ENCODE measurements at places on chromosomes 1 and 21.

DNA sequence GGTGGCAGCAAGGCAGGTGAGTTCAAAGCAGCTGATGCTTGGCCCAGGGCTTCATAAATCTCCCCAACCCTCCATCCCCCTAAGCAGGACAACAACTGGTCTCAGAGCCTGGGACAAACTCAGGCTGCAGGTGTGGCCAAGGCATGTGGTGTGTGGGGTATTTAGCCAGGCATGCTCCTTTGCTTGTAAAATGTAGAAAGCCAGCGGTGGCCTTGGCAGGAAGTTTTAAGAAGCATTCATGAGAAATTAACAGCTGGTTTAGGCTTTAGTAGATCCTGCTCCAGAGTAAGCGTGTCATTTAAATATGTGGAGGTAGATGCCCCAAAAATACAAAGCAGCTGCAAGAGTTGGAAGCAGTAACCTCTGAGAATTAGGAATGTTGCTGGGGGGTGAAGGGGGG is 44.8 kb downstream of the NTPCR start:
- no peak for DNase-seq

GRCh38 chr21:31713973-31714740 is 17.8 kb downstream of the SCAF4 start:
- no peak for DNase-seq

GRCh38 chr1:84497631-84498275 is 8.4 kb upstream of the SPATA1 start:
- DNase-seq: no peak

DNA sequence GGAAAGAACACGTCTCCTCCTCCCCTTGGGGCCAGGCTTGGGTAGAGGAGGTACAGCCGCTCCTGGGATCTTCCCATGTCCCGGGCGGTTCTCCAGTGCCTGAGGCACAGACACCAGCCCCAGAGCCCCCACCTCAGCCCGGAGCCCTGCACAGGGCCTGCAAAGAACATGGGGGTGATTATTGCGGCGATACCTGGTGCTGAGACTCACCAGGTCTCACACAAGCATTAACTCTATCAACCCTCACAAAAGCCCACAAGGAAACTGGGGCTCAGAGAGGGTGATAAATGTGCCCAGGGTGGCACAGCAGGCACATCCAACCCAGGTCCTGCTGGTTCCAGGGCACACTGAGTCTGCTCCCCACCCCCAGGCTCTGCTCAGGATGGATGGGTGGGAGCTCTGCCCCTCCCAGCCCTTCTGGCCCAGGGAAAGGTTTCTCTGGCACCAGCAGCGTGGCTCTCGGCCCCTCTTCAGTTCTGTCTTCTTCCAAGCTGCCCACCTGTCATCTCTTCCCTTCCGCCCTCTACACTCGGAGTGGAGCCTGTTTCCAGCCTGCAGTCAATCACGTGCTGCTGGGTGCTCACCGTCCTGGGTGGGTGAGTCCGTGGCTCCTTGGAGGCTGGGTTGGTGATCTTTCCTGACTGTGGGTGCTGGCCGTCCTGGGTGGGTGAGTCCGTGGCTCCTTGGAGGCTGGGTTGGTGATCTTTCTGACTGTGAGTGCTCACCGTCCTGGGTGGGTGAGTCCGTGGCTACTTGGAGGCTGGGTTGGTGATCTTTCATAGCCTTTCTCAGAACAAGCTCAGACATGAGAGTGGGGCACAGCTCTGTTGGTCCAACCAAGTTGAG is 53.6 kb upstream of the AJAP1 start:
- no peak for DNase-seq

GRCh38 chr1:212518188-212519054 is 85.7 kb downstream of the NENF start:
- no peak for DNase-seq

DNA sequence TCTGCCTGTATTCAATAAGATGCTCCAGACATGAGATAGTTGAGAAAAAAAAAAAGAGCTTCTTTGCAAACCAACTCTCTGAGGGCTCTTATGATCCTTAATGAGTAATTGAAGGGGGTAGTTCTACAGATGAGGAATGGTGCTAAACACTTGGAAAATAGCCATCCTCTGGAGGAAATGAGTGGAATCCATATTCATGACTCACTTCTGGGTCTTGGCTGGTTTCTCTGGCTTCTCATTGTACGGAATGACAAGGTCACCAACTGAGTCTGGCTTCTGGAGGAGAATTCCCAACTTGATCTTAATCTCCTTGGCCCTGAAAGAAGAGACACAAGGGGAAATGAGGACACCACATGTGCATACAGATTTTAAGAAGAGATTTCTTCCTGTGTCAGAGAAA is 34.7 kb downstream of the RGS5 start:
- DNase-seq: no peak

DNA sequence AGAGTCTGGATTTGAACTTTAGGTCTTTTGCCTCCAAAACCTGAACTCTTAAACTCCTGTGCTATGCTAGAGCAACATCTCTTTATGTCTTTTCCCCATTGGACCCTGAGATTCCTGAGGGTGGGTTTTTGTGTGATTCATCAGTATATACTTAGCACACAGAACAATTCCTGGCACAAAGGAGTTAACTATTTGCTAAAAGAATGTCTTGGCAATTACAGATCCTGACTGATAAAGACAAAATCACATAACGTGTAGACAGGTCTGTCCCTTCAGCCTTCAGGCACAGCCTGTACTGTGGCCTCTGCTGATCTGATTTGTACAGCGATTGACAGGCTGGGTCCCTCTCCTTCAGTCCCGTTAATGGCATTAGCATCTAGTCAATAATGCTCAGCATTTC is 162.4 kb upstream of the BEND5 start:
- no peak for DNase-seq

- DNase-seq: no peak
These were observed 143.3 kb upstream of the JUN start for GRCh38 chr1:58927041-58927721.

- DNase-seq: no peak
These were observed 94.0 kb downstream of the LRRC7 start for GRCh38 chr1:69661686-69662085.

GRCh38 chr1:86712088-86712860 is 7.9 kb downstream of the SH3GLB1 start:
- DNase-seq: no peak

DNA sequence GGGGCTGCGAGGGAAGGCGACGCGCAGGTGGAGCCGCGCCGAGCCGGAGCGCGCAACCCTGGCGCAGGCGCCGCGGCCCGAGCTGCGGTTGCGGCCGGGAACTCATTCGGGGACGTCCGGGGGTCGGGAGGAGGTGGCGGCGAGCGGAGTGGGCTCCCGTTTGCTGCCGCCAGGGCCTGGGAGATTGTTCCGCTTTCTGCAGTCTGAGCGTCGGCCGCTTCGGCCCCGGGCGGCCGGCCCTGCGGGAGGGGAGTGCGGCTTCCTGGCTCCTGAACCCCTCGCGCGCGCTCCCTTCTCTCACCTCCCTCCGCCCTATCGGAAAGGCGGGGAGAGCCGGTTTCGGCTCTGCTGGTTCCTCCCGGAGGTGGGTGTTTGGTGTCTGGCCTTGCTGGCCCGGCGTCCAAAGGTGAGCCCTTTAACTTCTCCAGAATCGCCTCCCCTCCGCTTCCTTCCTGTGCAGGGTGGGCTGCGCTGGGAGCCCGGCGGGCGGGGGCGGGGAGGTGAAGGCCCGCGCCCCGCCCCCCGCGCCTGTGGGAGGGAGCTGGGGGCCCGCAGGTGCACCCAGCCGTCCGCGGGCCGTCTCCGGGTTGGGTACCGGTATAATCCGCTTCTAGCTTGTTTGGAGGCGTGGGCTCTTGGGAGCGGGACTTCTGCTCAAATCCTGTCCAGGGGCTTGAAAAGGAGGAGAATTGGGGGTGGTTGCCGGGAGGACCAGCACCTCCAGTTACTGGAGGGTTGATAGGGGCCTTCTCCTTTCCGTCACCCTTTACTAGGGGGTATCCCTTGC is 683 bp downstream of the LRRC8D start:
- DNase-seq: no peak

DNA sequence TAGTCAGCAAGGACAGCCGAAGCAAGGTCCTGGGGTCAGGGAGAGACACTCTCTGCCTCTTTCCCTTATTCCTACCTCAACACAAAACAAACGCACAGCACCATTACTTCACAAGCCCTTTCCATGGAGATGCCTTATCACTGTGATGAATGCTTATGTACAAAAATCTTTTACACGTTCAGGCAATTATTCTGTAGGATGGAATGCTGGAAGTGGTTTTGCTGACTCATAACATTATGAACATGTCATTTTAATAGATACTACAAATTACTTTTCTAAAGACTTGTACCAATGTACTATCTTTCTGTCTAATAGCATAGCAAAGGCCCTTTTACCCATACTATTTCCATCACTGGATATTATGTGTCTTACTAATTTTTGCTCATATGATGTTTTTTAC is 98.4 kb downstream of the TTLL7 start:
- DNase-seq: no peak

- DNase-seq: no peak
These were observed 7.8 kb upstream of the TMEM222 start for GRCh38 chr1:27314169-27314568.

DNA sequence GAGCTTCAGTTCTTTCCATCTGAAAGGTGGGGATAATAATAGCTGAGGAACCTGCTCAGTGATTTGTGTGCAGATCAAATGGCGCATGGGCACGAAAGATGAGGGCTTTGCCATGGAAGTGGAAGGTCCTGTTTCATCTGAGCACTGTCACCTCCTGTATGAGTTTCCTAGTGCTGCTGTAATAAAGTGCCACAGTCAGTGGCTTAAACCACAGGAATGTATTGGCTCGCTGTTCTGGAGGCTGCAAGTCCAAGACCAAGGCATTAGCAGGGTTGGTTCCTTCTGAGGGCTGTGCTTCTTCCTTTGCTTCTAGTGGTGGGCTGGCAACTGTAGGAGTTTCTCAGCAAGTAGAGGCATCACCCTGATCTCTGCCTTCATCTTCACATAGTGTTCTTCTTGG is 51.1 kb upstream of the RBM15 start:
- no peak for DNase-seq

DNA sequence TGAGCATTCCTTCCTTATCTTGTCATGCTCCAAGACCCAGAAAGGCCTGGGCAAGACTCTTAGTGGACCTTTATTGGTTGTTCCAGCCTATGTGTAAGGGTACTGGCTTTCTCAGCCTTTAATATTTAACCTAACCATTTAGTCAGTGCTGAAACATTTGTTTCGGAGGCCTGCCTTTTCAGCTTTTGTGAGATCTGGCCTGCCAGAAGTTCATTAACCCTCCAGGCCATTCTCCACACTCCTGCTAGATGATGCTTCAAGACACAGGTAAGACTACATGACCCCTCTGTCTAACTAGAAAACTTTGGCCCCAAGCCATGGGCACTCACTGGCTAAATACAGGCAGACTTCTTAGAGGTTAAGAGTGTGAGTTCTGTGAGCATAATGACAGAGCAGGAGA is 138.4 kb upstream of the ZP4 start:
- no peak for DNase-seq

- DNase-seq: no peak
These were observed 43.6 kb upstream of the SYT6 start for GRCh38 chr1:114196992-114197907.

- peak; percentile 19 for DNase-seq
These were observed 35.6 kb downstream of the ADARB1 start for GRCh38 chr21:45109831-45110492.

DNA sequence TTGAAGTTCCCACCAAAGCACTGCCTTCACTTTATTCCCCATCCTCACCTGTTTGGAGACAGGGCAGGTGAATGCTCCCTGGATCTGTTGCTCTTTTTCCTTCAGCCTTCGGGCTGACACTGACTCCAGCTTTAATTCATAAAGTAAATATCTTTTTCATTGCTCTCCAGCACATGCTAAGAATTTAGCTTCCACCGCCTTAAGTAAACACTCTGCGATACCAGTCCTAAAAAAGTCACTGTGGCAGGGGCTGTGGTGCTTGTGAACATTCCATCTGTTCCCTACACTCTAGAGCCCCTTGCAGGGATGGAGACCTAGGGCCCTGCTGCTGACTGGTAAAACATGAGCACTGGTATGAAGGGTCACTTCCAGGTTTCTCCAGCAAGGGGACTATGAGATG is 896 bp upstream of the PLA2G2A start:
- no peak for DNase-seq

DNA sequence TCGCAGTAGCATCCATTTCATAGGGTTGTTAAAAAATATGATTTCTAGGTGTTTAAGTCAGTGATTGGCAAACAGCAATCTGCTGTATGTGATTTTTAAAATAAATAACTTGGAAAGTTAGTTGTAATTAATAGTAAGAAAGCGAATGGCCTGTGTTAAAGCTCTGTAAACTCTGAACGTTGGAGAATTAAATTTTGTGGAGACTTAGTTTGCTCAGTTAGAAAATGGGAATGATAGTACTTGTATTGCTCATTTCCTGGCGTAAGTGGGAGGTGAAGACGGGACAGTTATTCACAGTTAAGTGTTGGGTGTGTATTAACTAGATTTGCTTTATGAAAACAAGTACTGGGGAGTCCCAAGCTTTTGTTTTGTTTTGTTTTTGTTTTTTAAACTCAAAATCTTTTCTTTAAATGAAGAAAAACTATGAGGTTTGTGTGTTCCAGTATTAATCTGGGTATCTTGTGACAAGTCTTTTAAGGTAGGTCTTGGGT is 995 bp downstream of the CACYBP start:
- no peak for DNase-seq

DNA sequence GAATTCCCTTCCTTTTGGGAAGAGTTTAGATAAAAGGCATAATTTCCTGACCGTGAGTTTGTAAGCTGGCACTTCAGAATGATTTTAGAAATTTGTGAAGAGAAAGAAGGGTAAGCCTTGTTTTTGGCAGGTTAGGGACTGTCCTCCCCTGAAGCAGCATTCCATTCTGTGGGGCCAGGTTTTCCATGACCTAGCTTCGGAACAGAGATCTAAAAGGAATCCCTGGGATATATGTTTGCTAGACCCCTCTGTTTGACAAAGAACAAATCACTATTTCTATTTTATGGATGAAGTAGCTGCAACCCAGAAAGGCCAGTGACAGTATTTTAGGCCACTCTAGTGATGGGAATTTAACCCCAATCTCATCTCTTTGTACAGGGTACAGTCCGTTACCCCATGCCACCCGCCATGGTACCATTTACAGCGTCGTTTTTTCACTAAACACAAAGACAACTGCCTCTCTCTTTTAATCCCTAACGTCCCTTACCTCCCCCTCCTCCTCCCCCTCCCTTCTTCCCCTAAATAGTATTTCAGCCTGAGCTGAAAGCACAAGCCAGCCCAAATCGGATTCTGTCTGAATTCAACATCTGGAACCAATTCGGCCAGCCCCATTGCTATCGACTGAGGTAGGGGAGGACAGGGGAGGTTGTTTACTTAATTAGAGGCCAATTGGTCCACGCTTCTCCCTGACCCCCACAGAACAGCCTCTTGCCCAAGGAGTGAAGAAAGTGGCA is 23.4 kb upstream of the IKBKE start:
- DNase-seq: no peak

All from activated CD8-positive, alpha-beta memory T cell treated with anti-CD3 and anti-CD28 coated beads for 1 hour (primary cell).